ENCODE measurements at places on chromosomes 12 and 14.

- H3K27ac ChIP-seq, result no peak overlapping the region
- H3K4me1 ChIP-seq, result peaks cover 25% of the 10 kb centered on the region
- peaks cover 17% of the 10 kb centered on the region for H3K36me3 ChIP-seq
- DNase-seq, result no peak
- H3K27me3 ChIP-seq, result no peaks in the 10 kb centered on the region
Observed at GRCh38 chr14:23093526-23093925, 1.4 kb downstream of the ACIN1 start.

DNA sequence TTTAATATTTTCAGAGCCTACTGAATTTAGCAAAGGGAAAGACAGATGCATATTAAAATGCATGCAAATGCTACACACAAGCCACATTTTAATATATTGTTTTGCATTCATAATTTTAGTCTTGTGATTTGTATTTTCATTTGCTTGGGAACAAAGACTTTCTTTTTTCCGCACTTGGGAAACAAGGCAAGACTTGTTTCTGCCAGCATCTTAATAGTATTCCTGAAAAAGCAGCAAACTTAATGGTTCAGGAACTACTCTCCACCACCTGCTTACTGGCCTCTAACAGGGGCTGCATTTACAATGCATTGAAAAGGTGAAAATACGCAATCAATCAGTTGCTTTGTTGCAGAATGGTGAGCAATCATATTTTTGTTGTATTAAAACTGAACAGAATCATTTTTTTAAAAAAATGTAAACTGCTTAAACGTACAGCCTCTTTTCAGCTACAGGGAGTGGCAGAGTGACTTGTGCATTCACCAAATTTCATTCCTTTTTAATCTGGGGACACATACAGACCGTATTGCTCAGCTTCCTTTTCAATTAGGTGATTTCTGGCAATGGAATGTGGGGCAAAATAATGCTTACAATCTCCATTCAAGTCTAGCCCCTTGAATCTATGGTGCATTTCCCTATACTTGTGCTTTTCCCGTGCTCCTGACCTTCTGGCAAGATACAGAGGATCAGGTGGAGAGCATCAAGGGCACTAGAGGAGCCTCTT is 144.1 kb upstream of the BTG1 start:
- H3K4me1 ChIP-seq, result peaks cover under 1% of the 10 kb centered on the region
- peaks cover 2% of the 10 kb centered on the region for H3K36me3 ChIP-seq
- DNase-seq, result no peak

- no peaks in the 10 kb centered on the region for H3K27me3 ChIP-seq
- H3K27ac ChIP-seq, result no peak overlapping the region
- H3K4me1 ChIP-seq, result no peaks in the 10 kb centered on the region
Observed at GRCh38 chr12:80756875-80757274, 40.2 kb downstream of the MYF5 start.

DNA sequence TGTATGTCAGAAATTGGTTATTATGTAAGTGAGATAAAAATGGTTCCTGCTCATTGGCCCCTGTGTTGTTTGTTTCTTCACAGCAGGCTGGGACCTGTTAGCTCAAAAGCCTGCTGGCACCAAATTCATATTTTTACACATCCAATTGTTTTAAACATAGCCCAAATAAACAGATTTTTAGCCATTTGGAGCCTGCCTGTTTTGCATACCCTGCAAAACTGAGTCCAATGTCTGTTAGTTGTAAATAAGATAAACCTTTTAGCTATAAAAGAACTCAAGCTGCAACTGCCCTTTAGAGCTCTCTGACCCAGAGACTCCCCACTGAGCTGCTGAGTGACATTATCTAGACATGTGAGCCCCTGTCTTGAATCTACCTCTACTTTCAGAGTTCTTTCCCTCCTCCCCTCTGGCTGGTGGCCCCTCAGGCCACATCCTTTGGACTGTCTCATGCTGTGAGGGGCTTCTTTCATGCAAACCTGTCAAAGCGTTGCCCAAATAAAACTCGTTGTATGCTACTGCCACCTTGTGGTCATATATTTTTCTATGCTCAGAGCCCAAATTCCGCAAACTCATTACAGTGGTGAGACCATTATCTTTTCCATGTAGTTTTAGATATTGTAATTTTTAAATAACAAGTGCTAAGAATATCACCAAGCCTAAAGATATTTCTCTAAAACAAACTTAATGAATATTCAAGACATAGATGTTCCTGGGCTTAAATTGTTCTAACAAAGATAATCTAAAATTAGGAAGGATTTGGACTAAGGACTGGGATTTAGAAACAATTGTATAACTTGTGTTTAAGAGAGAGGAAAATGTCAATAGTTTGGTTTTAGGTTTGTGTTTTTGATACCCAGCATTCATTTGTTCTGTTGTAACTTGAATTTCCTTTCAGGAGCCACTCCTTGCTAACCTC is 337.9 kb downstream of the AACS start:
- no peaks in the 10 kb centered on the region for H3K36me3 ChIP-seq
- H3K27me3 ChIP-seq, result peaks cover 6% of the 10 kb centered on the region
- H3K4me3 ChIP-seq, result no peak overlapping the region
- DNase-seq, result no peak
- H3K4me1 ChIP-seq, result peaks cover 3% of the 10 kb centered on the region

GRCh38 chr14:52356025-52356424 is 41.9 kb downstream of the PTGER2 start:
- H3K4me3 ChIP-seq, result no peak overlapping the region
- no peak for DNase-seq
- H3K27ac ChIP-seq, result no peak overlapping the region

DNA sequence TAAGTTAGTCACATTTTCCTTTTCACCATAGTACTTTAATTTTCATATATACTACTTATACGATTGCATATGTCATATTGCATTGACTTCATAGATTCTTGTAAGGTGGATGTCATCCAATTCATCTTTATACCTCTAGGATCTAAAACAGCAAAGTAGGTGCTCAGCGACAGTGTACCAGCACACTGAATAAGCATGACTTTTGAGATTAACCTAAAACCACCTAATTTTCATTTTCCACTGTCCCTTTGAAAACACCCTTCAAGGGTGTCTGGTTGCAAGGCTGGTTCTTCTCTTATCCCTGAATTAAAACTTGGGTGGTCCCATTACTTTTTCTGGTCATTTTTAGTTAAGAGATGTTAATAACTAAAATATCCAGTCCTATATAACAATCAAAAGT is 4.4 kb downstream of the GPR19 start:
- peaks cover 22% of the 10 kb centered on the region for H3K4me1 ChIP-seq
- no peaks in the 10 kb centered on the region for H3K36me3 ChIP-seq
- no peak for DNase-seq

DNA sequence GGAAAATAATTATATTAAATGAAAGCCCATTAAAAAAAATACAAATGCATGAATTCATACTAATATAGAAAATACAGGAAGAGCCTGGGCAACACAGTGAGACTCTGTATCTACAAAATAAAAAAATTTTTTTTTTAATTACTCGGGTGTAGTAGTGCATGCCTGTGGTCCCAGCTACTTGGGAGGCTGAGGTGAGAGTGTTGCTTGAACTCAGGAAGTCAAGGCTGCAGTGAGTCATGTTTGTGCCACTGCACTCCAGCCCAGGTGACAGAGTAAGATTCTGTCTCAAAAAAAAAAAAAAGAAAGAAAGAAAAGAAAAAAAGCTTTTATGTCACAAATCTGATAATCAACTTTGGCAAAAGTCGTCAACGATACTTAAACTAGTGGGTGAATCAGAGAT is 80.6 kb upstream of the PLEKHA5 start:
- H3K27ac ChIP-seq, result no peak overlapping the region
- no peaks in the 10 kb centered on the region for H3K36me3 ChIP-seq
- H3K4me1 ChIP-seq, result no peaks in the 10 kb centered on the region
- H3K27me3 ChIP-seq, result no peaks in the 10 kb centered on the region

- H3K27me3 ChIP-seq, result peaks cover 3% of the 10 kb centered on the region
- no peaks in the 10 kb centered on the region for H3K36me3 ChIP-seq
- DNase-seq, result no peak
Observed at GRCh38 chr12:32821710-32822109, 66.0 kb upstream of the YARS2 start.

GRCh38 chr14:71734885-71735284 is 197.3 kb upstream of the RGS6 start:
- H3K4me3 ChIP-seq, result no peak overlapping the region
- no peaks in the 10 kb centered on the region for H3K4me1 ChIP-seq
- no peaks in the 10 kb centered on the region for H3K27me3 ChIP-seq

- peaks cover 7% of the 10 kb centered on the region for H3K27me3 ChIP-seq
- no peak overlapping the region for H3K27ac ChIP-seq
- H3K4me1 ChIP-seq, result no peaks in the 10 kb centered on the region
- no peak for DNase-seq
- H3K4me3 ChIP-seq, result no peak overlapping the region
Observed at GRCh38 chr12:65082406-65082805, 38.7 kb downstream of the WIF1 start.

DNA sequence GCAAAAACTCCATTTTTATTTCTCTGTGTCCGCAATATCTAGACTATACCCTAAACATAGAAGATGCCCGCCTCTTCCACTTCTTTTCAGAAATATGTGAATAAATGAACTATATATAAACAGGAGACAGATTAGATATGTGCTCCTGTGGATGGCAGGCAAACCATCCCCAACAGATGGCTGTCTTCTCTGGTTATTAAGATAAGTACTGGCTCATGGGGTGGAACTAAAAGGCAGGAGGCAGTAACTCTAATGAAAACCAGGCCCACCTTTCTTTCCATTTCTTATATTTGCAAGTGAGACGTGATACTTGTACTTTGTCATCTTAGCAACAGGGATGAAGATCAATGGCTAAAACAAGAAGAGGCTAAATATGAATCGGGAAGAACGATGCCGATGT is 20.2 kb downstream of the E2F7 start:
- H3K4me1 ChIP-seq, result no peaks in the 10 kb centered on the region
- H3K27me3 ChIP-seq, result no peaks in the 10 kb centered on the region
- no peaks in the 10 kb centered on the region for H3K36me3 ChIP-seq
- no peak overlapping the region for H3K4me3 ChIP-seq
- H3K27ac ChIP-seq, result no peak overlapping the region

- no peak overlapping the region for H3K27ac ChIP-seq
- H3K27me3 ChIP-seq, result peaks cover 5% of the 10 kb centered on the region
- H3K36me3 ChIP-seq, result no peaks in the 10 kb centered on the region
- no peak overlapping the region for H3K4me3 ChIP-seq
- H3K4me1 ChIP-seq, result peaks cover 2% of the 10 kb centered on the region
Observed at GRCh38 chr14:81458352-81458751, 58.2 kb upstream of the STON2 start.

DNA sequence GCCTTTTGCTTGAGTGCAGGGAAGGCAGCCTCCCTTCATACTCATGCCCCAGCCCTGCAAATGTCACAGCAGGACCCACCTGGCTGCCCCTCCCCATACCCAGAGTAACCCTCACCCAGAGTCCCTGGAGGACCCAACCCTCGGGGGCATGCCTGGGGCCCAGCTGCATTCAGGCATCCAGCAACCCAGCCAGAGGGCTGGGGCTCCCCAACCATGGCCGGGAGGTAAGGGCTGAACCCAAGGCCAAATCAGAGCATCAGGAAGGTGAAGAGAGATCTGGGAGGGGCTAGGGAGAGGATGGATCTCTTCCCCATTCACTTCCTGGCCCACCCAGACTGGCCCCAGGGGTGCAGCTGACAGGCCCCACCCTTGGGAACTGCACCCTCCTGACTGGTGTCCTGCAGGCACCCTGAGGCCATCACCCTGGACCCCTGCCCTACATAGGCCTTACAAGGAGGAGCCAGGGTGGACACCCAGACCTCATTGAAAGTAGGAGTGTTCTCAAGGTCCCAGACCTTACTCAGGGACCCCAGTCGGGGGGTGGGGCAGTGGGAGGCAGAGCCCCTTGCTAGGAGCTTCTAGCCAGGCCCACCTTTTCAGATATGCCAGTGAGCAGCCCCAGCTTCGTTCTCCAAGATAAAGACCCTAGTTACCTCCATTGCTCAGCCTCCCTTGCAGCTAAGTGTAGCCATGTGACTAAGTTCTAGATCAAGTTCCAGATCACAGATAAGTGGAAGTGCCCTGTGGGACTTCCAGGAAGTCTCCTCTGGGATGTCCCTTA is 849 bp upstream of the PLD4 start:
- DNase-seq, result no peak
- H3K4me1 ChIP-seq, result peaks cover 26% of the 10 kb centered on the region
- no peaks in the 10 kb centered on the region for H3K36me3 ChIP-seq

- H3K4me3 ChIP-seq, result peak overlapping the region; percentile 90
- H3K27me3 ChIP-seq, result no peaks in the 10 kb centered on the region
- H3K4me1 ChIP-seq, result peaks cover 25% of the 10 kb centered on the region
- peak overlapping the region; percentile 87 for H3K27ac ChIP-seq
Observed at GRCh38 chr12:68332728-68333630, 817 bp upstream of the MDM1 start.

- peak; percentile 17 for DNase-seq
- peaks cover 2% of the 10 kb centered on the region for H3K4me1 ChIP-seq
- H3K27ac ChIP-seq, result no peak overlapping the region
- no peaks in the 10 kb centered on the region for H3K36me3 ChIP-seq
- no peak overlapping the region for H3K4me3 ChIP-seq
Observed at GRCh38 chr12:124680863-124681778, 113.7 kb upstream of the NCOR2 start.

DNA sequence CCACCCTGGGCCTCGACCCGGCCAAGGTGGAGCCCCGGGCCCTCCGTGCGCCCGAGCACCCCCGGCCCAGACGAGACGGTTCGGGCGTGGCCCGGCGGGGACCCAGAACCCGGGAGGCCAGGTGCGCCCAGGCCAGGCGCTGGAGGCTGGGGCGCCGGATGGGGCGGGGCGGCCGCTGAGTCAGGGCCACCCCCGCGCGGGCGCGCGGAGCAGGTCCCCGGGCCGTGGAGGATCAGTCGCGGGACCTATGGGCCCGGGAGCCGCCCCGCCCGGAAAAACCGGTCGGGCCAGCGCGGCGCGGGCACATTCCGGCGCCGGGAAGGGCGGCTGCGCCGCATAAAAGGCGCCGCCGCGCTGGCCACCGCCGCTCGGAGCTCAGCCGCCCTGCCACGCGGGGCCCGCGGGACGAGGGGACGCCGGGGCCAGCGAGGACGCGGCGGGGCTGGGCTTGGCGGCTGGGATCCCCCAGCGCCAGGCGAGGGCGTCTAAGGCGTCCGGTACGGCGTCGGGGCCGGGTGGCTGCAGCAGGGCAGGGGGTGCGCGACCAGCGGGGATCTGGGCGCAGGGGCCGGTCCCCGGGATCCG is 21.5 kb upstream of the KIF26A start:
- H3K27me3 ChIP-seq, result peaks cover 12% of the 10 kb centered on the region
- H3K4me3 ChIP-seq, result no peak overlapping the region
- no peak for DNase-seq
- no peaks in the 10 kb centered on the region for H3K4me1 ChIP-seq

GRCh38 chr12:94500831-94501567 is 41.3 kb upstream of the CEP83 start:
- H3K27ac ChIP-seq, result no peak overlapping the region
- H3K4me3 ChIP-seq, result no peak overlapping the region
- no peaks in the 10 kb centered on the region for H3K4me1 ChIP-seq
- DNase-seq, result no peak
- H3K36me3 ChIP-seq, result peaks cover 8% of the 10 kb centered on the region

All from memory B cell (primary cell).